Fibroblast of mammary gland (primary cell): ENCODE measurements at places on chromosomes 4 and X.

DNA sequence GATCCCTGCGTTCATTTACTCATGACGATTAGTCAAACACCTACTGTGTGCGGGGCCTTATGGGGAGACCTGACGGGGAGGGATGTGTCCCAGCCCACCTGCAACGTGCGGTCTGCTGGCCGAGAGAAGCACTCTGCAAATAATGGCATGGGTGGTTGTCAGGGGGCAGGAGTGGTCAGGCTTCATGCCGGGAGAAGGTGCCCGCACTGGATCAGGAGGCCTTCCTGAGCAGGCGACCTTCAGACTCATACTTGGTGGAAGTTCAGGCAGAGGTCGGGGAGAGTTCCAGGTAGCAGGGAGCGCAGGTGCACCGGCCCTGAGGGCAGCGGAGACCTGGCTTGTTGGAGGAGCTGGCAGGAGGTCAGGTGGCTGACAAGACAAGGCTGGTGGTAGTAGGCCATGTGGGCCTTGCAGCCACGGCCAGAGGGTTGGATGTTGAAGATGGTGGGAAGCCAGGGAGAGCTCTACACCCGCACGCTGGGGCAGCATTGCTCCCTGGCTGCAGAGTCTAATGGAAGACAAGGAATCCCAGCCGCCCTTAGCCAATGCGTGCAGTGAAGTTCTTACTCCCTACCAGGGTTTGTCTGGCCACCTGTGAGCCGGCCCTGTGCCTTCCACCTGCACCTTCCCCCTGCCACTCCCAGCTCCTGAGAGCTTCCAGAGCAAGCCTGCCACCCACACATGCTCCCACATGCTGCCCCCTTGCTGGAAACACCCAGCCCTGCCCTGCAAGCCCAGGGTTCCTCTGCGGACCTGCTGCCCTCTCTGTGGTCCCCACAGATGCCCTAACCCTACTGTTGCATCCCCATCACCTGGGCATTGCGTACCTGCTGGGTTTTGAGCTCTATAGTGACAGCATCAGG is 97.3 kb downstream of the PSAPL1 start:
- DNase-seq = no peak

DNA sequence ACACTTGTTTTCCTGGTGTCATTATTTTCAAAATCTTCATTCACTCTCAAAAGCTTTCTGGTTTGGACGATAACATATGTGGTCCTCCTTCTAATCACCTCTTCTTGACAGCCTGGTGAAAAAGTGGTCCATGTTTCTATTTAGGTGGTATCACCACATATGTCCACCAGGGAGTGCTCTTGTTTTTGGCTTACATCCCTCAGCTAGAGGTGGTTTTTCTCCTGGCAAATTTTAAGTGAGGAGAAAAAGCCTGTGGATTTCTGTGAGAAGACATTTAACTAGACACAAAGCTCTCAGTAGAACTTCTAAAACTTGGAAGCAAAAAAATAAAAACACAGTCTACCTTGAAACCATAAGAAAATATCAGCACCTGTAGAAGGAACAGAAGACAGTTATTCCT is 58.0 kb upstream of the FRMPD4 start:
- DNase-seq = peak; percentile 54

GRCh38 chrX:43728966-43729365 is 72.9 kb downstream of the MAOA start:
- DNase-seq = no peak

- no peak for DNase-seq
Measured at GRCh38 chr4:16660656-16661055, 237.8 kb downstream of the LDB2 start.

DNA sequence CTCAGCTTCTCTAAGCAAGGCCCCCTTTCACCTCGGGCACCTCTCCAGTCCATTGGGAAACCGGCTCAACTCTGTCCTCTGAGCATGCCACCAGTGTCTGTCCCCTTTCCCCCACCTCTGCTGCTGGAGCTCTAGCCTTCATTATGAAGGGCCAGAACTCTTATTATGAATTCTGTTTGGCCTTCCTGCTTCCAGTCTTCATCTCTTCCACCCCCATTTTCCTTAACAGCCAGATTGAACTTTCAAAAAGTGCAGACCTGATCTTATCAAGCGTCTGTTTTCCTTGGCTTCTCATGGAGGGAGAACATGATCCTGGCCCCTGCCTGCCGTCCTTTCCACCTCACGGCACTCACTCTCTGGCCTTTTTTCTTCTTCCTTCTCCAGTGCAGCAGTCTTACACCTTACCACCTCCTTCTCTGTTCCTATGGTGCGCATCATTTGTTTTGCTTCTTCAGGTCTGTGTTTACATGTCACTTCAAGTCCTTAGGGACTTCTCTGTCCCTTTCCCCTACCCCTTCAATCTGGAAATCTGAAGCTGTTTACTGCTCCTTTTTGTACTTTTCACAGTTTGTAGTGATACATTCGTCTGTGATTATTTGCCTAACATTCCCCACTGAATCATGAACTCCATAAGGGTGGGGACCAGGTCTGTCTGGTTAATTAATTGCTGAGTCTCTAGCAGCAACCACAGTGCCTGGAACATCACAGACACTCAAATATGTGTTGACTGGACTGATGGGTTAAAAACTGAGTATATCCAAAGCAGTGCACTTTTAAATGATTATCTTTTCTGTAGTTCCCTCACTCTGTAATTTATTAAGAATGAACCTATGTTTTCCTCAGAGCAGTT is 55.8 kb downstream of the FNIP2 start:
- peak; percentile 47 for DNase-seq

GRCh38 chrX:63363788-63364187 is 12.7 kb upstream of the SPIN4 start:
- DNase-seq = no peak

- no peak for DNase-seq
Measured at GRCh38 chrX:39853417-39854030, 244.2 kb downstream of the BCOR start.

- DNase-seq = peak; percentile 81
Measured at GRCh38 chr4:123064390-123064789, 142.0 kb upstream of the NUDT6 start.

DNA sequence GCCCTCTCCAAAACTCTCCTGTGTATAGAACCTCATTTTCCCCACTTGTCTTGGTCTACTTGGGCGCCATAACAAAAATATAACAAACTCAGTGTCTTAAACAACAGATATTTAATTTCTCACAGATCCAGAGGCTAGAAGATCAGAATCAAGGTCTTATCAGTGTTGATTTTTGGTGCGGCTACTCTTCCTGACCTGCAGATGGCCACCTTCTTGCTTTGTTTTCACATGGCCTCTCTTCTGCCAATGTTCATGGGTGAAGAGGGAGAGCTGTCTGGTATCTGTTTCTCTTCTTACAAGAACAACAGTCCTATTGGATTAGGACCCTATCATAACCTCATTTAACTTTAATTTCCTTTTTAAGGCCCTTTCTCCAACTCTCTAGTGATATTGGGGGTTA is 177.3 kb downstream of the PABPC4L start:
- DNase-seq = peak; percentile 5

DNA sequence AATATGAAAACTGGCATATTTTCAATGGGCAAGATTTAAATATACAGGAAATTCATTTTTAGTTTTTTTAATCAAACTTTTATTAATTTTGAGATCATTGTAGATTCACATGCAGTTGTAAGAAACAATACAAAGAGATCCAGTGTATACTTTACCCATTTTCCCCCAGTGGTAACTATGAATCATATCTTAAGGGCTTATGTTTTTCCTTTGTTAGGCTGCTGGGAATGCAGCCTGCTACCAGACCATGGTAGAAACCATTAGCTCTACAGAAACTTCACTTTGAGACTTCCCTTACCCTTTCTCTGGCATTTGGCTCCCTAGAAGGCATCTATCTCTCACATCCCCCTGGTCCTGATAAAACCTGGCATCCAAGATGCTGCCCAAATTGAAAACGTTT is 147.6 kb upstream of the EOLA2 start:
- peak; percentile 30 for DNase-seq

- DNase-seq = no peak
Measured at GRCh38 chr4:154234576-154234975, 257.0 kb downstream of the DCHS2 start.

GRCh38 chr4:158540125-158540907 is 18.6 kb downstream of the RXFP1 start:
- no peak for DNase-seq

GRCh38 chrX:152245213-152245612 is 106.8 kb upstream of the MAGEA10 start:
- peak; percentile 1 for DNase-seq

GRCh38 chr4:145482209-145483037 is 770 bp downstream of the SMAD1 start:
- peak; percentile 78 for DNase-seq

- DNase-seq = peak; percentile 67
Measured at GRCh38 chrX:46376246-46376885, 168.9 kb downstream of the ZNF674 start.

GRCh38 chrX:9983846-9984245 is 16.7 kb downstream of the CLDN34 start:
- DNase-seq = no peak

GRCh38 chr4:6331018-6331417 is 61.4 kb downstream of the WFS1 start:
- peak; percentile 34 for DNase-seq

- DNase-seq = peak; percentile 3
Measured at GRCh38 chrX:9207142-9207541, 173.2 kb upstream of the FAM9B start.

DNA sequence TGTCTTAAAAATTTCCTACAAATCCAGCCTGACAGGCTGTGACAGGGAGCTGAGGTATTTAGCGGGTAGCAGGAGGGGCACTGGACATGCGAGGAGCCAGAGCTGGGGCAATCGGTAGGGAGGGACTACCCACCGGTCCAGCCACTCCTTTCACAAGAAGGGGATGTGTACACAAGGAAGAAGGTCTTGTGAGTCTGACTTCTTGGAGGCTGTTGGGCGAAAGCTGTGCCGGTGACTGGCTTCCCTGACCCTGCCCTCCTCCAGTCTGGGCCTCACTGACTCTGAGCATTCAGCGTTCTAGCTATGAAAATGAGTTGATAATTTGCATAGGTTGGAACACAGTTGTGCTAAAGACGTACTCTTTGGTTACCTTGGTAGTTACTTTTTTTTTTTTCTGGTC is 12.7 kb upstream of the CXCL8 start:
- no peak for DNase-seq

DNA sequence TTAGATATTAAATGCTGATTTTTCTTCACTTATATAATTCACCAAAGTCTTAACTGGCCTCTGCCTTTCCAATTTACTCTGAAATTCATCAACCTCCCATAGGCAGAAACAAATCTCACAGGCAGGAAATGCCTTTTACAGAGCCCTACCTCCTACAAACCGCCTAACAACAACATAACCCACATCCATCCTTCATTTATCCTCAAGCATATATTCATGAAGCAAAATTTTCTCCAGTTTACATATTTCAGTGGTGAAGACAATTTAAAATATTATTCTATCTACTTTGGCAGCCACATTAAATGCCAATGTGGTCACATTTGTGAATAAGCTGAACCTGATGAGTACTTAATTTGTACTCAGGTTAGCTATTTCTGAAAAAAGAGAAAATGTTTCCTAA is 30.3 kb downstream of the SEPSECS start:
- DNase-seq = no peak

GRCh38 chrX:50432829-50433289 is 37.8 kb downstream of the DGKK start:
- no peak for DNase-seq

DNA sequence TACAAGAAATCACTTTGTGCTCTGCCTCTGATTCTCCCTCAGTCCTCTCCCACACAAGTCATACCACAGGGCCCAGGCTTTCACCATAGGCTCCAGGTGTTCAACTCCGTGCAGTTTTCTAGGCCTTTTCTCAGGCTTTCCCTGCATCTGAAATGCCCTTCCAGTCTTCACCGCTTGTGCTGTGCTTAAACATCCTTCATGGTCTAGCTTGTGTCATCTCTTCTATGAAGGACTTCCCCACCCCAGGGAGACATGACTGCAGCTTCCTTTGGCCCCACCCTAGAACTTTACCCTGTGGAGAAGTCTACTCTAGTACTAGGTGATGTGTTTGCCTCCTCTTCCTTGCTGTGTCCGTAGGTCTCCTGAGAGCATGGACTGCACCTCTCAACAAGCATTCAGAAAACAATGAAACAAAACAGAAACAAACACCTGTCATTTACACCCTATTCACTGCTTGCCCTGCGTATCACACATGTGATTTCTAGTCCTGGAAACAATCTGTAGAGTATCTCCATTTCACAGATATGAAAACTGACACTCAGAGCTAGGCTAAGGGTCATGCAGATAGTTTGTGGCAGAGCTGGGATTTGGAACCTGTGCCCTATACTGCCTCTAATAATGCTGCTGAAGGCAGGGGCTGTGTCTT is 22.7 kb upstream of the LEF1 start:
- DNase-seq = no peak

GRCh38 chrX:21655901-21656586 is 2.1 kb downstream of the KLHL34 start:
- DNase-seq = no peak

DNA sequence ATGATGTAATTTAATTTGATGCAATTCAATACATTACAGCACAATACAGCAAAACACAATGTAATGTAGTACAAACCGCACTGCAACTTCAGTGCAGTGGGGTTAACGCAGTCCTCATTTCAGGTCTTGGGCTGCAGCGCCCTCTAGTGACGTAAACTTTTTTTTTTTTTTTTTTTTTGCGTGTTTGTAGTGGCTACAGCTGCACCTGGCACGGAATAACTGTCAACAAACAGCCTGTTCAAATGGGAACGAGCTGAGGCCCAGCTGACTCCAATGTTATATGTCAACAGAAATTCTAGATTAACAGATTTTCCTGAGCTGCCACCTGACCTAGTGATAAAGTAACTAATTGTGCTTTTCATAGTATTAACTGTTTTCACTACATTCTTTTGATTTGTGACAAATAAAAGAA is 33.5 kb upstream of the RASSF6 start:
- DNase-seq = peak; percentile 71

DNA sequence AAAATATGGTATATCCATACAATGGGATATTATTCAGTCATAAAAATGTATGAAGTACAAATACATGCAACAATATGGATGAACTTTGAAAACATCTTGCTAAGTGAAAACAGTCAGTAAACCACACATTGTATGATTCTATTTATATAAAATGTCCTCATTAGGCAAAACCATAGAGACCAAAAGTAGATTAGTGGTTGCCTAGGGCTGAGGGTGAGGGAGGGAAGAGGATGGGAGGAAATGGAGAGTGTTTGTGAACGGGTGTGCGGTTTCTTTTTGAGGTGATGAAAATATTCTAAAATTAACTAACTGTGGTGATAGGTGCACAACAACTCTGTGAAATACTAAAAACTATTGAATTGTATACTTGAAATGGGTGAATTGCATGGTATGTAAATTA is 29.6 kb downstream of the TEX11 start:
- no peak for DNase-seq

DNA sequence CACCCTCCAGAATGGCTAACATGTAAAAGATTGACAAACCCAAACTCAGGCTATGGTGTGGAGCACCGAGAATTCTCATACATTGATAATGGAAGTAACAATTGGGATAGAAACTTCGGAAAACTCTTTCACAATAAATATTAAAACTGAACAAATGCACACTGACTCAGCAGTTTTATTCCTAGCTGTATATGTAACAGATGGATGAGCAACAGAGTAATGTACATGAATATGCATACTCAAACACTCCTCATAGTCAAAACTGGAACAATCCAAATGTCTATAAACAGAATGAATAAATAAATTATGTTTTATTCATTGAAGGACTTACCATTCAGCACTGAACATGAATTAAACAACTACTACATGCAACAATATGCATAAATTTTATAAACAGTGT is 37.1 kb upstream of the PDE5A start:
- no peak for DNase-seq
